ENCODE measurements at places on chromosomes 6 and 20. TPM values are rescaled to one million over a fixed set of nuclear protein-coding genes. Genes with fewer than 3 reads are reported as not detected.

DNA sequence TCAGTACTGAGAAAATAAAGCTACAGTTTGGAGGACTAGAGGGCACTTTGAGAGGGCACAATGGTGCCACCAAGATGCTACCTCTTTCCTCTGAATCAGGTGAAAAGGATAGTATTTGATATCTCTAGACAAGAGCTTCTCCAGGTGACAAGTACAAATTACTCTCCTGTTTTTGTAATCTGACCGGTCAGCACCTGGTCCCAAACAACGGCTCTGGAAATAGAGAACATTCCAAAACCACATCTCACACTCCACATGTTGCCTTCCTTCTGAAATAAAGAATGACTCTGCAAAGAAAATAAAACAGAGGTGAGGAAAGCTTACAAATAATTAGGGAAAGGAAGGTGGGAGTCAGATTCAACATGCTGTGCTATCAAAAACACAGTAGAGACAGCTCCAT, 51.3 kb upstream of the CITED2 start:
- no peak for DNase-seq

DNA sequence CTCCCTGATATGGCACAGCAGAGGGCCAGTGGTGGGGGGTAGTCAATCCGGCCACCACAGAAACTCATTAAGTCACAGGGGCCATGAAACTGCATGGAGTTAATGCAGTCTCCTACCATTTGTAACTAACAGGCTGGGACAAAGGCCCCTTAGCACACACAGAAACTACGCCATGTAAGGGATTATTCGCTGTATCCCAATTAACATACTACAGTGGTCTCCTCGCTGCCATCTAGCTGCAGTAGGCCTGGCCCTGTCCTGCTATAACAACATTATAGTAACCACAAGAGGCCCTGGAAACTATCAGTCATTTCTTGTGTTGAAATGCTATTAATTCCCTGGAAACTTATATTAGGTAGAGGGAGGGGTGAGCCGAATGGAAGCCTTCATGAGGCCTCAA, 72.3 kb upstream of the CCN2 start:
- DNase-seq = no peak

- DNase-seq = no peak
These were observed 627.5 kb downstream of the COL12A1 start for GRCh38 chr6:74578339-74578738.

GRCh38 chr6:70270287-70271005, 32.4 kb downstream of the COL9A1 start:
- no peak for DNase-seq

DNA sequence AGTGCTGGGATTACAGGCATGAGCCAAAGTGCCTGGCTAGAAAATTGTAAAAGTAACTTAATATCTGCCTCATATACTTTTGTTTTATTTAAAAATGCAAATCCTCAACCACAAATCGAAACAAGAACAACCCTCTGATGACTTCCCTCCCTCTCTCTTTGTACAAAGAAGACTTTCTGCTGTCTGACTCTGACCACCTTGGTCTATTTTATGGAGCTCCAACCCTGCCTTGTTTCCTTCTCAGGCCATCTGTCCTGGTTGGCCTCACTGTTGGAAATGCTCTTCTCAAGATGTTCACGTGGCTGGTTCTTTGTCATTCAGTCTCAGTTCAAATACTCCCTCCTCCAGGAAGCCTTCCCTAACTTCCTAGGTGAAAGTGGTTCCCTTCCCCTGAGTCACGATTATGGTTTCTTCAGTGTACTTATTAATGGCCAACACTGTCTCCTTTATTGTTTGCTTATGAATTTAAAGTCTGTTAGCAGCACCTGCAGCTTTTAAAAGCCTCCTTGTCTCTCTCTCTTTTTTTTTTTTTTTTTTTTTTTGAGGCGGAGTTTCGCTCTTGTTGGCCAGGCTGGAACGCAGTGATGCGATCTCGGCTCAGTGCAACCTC, 151.5 kb upstream of the SALL4 start:
- no peak for DNase-seq

DNA sequence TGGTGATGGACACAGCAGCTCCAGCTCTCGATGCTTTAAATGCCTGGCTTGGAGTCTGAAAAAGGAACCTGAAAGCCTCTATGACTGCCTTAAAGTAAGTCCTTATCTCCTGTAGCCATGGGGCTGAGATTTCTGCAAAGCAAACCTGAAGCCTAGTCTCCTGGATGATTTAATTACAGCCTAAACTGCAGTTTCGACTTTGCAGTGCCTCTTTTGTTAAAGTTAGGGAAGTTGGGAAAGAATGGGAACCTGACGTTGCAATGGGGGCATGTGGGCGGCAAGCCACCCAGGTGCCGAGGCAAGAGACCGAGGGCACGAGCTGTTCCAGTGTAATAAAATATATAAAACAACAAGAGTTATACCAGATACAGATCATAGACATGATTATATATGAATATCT, 11.7 kb upstream of the TCFL5 start:
- DNase-seq = no peak

DNA sequence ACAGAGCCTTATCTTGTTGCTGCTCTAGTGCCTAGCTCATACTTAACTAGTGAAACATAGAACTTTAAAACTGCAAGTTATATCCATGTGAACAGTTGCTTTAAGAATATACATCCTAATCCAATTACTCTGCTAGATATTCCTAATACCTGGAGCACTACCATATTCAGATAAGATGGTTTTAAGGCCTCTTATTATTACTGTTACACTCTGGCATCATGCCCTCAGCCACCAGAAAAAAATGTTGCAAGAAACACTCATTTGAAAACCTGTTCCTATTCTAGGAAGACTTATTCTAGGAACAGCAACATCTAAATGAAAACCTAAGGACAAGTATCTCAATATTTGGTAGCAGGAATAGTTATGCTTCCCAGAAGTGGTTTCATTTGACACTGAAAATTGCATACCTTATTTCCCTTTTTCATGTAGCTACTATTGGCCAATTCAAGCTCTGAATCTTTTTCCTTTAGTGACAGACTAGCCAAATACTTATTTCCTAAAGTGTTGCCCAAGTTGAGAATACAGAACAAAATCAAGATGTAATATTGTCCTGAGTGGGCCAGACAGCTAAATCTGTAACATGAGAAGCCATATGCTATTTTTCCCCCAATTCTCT, 4.8 kb upstream of the MTFR2 start:
- no peak for DNase-seq

DNA sequence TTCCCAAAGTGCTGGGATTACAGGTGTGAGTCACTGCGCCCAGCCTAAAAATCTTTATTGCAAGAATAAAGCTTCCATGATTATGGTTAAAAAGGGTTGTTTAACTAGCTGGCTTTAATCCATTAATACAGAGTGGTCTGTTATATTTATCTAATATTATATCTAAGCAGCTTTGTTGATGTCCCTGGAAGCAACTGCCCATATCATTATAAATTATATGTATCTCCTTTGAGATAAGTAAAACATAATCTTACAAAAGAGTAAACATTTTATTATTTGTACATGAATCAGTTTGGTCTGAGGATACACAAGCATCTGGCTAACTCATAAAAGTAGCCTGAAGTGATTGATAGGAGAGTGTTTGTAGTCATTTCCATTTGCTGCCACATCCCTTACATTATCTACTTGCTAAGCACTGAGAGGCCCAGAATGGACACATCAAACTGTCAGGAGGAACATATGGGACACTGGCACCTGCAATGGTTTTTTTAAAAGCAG, 46.9 kb downstream of the TRAF3IP2 start:
- no peak for DNase-seq

- DNase-seq = no peak
These were observed 58.7 kb downstream of the EDN1 start for GRCh38 chr6:12348530-12349511.

- DNase-seq = no peak
These were observed 26.8 kb upstream of the DLGAP4 start for GRCh38 chr20:36279362-36279761.

GRCh38 chr6:30877419-30878262, 6.7 kb upstream of the DDR1 start:
- peak; percentile 91 for DNase-seq

GRCh38 chr20:12914804-12915203, 94.0 kb upstream of the SPTLC3 start:
- DNase-seq = no peak

- no peak for DNase-seq
These were observed 41.4 kb downstream of the MAP7 start for GRCh38 chr6:136508725-136509392.

DNA sequence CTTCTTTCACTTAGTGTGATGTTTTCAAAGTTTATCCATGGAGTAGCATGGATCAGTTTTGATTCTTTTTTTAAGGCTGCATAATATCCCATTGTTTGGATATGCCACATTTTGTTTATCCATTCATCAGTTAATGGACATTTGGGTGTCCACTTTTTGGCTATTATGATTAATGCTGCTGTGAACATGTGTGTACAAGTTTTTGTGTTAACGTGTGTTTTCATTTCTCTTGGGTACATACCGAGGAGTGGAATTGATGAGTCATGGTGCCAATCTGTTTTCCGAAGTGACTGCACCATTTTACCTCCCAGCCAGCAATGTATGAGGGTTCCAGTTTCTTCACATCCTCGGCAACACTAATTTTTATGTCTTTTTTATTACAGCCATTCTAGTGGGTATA, 78.4 kb upstream of the CCDC28A start:
- DNase-seq = no peak

DNA sequence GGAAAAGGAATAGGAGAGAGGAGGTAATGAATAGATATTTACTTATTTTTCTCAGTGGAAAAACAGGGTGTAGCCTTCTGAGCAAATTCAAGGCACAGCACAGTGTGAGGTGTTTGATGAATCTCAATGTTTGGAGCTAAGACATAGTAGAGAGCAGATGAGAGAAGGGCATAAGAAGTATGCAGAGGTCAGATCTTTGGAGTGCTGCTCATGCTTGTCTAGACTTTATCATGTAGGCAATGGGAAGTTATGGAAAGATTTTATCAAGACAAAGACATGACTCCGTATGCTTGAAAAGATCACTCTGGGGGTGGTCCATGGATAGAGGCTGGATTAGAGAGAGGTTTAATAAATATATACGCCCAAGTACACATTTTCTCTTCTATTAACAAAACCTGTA, 217.0 kb upstream of the CNR1 start:
- no peak for DNase-seq

DNA sequence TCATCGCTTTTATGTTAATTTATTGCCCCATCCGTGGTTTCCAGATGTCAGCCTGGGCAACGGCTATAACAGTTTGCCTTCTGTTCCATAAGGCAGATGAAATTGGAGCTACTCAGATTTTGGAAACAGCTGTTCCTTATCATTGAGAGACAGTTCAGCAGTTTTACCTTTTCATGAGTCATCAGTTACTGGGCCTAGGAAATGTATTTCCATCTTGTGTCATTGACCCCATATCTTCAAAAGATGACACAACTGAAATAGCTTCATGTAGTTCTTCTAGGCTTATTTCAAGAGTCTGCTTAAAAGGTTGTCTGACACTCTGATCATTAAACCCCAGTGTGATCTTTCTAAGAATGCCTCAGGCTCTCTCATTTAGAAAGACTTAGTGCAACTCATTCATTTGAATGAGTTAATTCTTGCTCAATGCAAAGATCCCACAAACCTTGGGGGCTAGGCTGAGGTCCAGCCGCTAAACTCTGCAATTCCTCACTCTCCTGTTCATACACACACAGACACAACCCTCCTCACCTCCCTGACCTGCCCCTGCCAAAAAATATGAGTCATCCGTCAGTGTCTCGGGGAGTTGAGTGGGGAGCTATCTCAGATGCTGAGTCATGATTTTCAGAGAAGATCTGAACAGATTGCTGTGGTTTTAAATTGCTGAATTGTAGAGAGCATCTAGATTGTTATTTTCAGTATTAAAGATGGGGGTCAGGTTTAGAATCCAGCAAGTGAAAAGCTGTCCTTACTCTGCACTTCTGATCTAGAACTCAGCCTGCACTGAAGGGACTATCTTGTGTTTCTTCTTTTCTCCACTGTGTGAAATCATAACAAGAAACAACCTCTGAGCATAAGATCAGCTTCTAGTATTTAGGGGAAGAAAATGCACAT, 61.8 kb downstream of the RPP40 start:
- peak; percentile 78 for DNase-seq

DNA sequence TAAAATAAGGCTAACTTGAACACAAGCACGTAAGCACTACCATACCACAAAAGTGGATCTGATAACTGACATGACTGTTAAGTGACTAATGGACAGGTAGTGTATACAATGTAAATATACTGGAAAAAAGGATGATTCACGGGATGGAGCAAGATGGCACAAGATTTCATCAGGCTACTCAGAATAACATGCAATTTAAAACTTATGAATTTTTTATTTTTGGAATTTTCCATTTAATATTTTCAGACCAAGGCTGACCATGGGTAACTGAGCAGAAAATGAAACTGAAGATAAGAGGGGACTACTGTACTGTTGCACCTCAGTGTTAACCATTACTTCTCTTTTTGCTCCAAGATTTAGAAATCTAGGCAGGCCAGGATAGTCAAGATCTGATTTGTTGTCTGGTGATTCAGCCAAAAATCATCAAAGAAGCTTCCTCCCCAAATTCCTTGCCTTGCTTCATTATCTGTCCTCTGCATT, 45.4 kb downstream of the TPBG start:
- no peak for DNase-seq

- DNase-seq = no peak
These were observed 83.3 kb downstream of the CHD6 start for GRCh38 chr20:41534842-41535241.

- DNase-seq = peak; percentile 87
These were observed 95.3 kb downstream of the NFATC2 start for GRCh38 chr20:51447097-51447764.

GRCh38 chr6:147278891-147279290, 74.7 kb downstream of the STXBP5 start:
- DNase-seq = no peak

DNA sequence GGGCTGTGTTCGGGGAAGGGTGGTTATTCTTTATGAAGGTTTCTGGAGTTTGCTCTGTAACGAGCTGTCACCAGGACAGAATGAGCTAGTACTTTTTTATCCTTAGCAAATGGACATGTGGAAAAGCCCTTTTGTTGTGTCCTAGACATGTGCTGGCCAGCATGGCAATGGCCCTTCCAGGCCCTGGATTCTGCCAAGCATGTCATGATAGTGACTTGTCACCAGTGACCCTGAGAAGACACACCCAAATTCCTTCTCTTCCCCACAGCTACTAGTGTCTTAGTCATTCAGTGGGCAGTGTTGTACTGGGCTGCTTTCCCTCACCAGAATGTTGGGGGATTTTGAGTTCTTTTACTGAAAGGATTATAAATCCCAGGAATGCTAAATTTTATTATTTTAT, 74.0 kb upstream of the XRN2 start:
- DNase-seq = no peak

- no peak for DNase-seq
These were observed 731.3 kb upstream of the NRSN1 start for GRCh38 chr6:23394681-23395080.

ESR1 gene
- 1.1 TPM for polyA plus RNA-seq

DUSP15 gene
- polyA plus RNA-seq = 16.2 TPM

CTCFL gene
- 0.08 TPM for polyA plus RNA-seq

FLRT3 gene
- polyA plus RNA-seq = 9.2 TPM

LBP gene
- 0.57 TPM for polyA plus RNA-seq

SRSF12 gene
- polyA plus RNA-seq = 0.91 TPM

SMIM13 gene
- 1.9 TPM for polyA plus RNA-seq

KIAA1755 gene
- 0.42 TPM for polyA plus RNA-seq

ZNF334 gene
- 19.1 TPM for polyA plus RNA-seq

NCOA6 gene
- 34.0 TPM for polyA plus RNA-seq

HLA-DMB gene
- 9.1 TPM for polyA plus RNA-seq

ACOT13 gene
- polyA plus RNA-seq = 64.5 TPM

KIFC1 gene
- polyA plus RNA-seq = 0.88 TPM

Measured in adrenal gland (tissue), 19 donors.